CD4-positive, CD25-positive, alpha-beta regulatory T cell (primary cell): ENCODE measurements at places on chromosomes 11 and 22.

- no peak for DNase-seq
These were observed 5.1 kb upstream of the KRTAP5-9 start for GRCh38 chr11:71542879-71543777.

DNA sequence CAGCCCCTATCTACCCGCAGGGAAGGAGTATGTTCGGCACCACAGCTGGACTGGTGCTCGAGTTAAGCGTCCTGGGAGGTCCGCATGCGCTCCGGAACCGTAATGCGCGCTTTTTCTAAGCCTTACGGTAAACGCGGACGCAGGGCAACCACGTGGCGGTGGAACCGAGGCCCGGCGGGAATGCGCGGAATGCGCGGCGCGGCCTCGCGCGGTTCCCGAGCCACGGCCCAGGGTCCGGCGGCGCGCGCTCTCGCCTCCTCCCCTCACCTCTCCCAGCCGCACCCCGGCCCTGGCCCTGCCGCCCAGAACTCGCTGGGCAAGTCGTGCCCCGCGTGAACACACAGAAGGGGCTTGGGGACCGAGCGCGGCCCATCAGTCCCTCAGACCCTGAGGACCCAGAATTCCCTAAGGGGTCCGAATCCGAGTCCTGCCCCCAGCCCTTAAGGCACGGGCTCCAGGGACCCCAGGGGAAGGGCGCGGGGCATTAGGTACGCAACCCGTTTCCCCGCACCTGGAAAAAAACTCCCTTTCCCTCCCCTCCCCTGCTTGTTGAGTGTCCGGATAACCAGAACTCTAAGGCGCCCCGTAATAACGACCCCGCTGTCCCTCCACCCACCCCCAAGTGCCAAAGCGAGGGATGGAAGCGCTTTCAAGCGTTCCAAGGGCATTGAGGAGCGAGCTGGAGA is 4.3 kb upstream of the CCND1 start:
- no peak for DNase-seq

GRCh38 chr11:28834877-28835276 is 726.7 kb downstream of the METTL15 start:
- DNase-seq: no peak

DNA sequence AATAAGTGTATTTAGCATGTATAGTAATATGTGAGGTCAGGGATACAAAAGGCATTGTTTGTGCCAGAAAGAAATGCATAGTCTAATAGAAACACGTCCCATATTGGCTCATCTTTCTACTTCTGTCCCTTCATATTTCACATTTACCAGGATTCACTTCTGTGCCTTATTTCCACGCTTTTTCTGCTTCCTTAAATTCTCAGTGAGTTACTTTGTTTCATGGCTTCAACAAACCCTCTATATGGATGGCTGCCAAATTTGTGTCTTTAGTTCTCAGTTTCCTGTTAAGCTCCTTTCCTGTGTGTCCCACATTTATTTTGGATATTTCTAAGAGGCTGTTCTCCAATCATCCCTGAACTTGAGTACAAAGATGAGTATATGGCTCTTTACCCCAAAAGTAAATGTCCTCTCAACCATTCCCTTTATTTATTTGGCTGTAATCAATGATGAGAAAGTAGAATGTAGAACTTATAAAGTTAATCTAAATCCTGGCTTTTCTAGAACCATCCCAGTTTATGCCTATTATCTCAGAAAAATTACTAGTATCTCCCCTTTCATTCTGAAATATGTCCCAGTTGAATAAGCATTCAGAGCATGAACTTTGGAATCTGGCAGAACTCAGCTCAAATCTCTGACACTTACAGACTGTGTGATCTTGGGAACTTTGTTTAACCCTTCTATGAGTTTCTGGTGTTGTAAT is 23.5 kb downstream of the OR8B12 start:
- DNase-seq: no peak

- DNase-seq: no peak
These were observed 20.9 kb downstream of the PRG3 start for GRCh38 chr11:57359896-57360690.
